Small intestine (tissue), 16 donors: ENCODE measurements at places on chromosomes 4 and X.

DNA sequence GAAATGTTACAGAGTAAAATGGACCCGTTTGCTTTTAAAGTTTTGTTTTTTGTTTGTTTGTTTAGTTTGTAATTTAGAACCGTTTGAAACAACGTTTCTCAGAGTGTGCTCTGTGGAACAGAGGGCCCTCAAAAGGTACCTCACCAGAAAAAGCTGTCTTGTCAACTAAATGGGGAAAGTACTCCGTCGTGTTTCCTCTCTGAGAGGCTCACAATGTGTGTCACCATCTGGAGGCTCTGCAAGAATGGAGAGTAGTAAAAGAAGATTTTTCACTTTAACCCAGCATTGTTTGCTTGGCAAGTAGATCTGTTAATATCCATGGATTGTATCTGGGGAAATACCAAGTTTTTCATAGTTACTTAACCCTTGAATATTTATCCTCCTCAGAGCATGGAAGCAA lies 1.5 kb upstream of the ENPEP start:
- DNase-seq = no peak

DNA sequence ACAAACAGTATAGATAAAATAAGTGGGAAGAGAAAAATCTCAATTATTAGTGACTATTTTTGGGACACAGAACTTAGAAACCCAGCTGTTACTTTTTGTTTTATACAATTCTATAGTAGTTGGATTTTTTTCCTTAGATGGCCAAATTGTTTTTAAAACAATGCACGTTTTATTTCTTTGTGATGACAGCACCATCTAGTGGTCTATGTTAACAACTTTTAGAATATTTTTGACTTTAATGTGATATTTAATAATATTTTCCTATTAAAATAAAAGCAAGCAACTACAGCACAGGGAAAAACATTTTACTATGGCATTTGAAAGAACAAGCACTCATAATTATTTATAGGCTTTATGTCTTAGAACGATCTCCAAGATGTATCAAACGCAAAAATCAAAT lies 5.6 kb upstream of the SMIM31 start:
- DNase-seq = no peak

DNA sequence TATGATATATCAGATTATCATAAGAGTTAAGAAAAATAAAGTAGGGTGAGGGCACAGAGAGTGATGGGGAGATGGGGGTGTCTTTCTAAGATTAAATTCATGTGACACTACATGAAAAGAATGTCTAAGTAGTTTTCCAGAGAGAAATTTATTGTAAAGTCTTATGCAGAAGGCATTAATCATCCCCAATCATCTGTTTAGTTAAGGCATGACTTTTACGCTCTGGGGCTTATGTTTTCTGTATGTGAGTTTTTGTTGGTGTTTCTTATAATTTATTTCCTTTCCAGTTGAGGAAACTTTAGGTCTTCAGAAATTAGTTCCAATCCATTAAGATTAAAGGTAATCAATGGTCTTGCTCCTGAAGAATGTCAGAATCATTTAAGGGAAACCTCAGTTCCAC lies 383.0 kb upstream of the GALNT7 start:
- no peak for DNase-seq

DNA sequence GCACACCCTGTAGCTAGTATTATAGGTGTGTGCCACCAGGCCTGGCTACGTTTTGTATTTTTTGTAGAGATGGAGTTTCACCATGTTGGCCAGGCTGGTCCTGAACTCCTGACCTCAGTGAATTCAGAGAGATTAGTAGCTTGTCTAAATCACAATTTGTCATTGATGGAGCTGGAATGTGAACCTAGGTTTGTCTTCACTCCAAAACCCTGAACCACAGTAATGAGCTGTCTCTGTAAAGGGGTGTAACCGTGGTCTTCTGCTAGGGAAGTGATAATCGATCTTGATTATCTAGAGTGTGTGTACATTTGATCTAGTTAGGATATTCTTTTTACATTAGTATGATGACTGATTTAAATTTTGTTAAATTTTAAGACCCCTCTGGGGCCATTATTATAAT lies 8.3 kb downstream of the ARHGAP10 start:
- DNase-seq = no peak

DNA sequence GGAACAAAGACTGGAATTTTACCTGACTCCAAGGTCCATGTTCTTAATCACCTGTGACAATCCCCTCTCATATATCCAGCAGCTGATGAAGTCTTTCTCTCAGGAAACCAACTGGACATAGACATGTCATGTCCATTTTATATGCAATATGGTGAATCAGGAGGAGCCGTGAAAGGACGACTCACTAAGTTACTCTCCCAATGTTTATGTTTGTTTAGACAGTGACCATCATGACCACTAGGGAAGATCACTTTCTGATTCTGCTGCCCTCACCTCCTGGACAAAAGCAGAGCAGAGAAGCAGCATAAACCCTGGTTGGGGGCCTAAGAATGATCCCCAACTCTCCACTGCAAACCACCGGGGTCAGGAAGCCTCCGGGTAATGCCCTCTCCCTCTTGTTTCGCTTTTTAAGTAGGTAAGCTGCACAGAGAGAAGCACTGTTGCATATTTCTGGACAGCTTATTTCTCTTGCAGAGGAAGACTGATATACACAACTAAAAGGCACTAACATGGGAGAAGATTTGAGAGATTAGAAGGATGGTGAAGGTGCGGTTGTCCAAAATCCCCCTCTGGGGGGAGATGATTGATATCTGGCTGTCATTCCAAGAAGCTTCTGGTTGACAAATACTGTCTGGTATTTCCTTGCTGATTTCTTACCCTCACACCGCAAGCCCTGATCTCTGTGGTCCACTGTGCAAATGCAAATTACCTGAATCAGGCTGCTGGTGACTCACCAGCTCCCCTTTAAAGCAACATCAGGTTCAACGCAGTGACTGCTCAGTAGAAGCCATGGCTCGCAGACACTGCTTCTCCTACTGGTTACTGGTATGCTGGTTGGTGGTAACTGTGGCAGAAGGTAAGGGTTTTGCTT lies at the start of gene ODAPH:
Gene ODAPH (plus strand): TSS at position 773 of the 871 bp plus-strand sequence. CDS start 17 bp downstream, at position 790.
- peak; percentile 4 for DNase-seq

- no peak for DNase-seq
These were observed 30.9 kb downstream of the SH3TC1 start for GRCh38 chr4:8230033-8230432.

DNA sequence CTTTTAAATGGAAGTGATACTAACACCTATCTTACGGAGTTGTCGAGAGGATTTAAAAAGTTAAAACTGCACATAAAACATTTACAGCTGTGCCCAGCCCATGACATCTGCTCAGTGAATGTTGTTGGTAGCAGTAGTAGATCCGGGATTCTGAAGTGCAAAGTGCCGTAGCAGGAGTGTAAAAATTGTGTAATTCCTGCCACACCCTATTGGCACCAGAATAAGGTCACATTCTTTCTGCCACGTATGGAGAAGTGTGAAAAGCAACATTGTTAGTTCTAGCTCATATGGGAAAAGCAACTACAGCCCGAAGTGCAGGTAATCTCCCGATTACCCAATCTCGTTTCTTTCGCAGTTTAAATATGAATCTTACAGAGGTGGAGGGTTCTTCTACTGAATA lies 31.2 kb downstream of the PRIMPOL start:
- DNase-seq = peak; percentile 92

GRCh38 chr4:26260571-26260970 lies 60.2 kb upstream of the RBPJ start:
- DNase-seq = no peak
